Activated CD4-positive, alpha-beta T cell treated with anti-CD3 and anti-CD28 coated beads, Interleukin-2, amount 50 U/mL, for 24 hours (primary cell): ENCODE measurements at places on chromosomes 3 and 15.

DNA sequence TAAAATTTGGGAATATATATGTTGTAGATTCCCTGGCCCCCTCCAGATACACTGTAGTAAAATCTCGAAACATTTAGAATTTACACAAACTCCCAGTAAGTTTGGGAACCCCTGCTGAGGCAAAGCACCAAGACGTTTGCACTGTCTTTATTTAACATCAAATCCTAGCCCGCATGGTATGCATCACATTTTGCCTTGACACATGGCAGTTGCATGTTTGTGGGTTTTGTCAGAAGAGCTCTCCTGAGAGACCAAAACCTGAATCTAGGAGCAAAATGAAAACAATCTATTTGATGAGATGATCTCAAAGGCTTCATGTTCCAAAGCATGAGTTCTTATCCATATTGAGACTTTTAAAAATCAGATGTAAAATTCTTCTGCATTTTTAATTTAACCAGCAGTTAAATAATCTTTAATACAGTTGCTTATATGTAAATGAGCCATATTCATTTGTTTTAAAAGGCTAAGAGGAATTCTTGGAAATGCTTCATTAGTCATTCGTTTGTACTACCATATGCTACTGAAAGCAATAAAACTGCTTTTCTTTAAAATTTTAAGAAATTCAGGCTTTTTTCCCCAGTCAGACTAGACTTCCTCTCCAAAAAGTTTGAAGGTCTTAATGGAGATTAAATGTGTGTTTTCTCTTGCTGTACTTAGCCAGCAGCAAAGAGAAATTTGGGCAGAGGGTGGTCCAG lies 105.2 kb upstream of the BOC start:
- DNase-seq = no peak

GRCh38 chr3:59189526-59189925 lies 139.7 kb upstream of the CFAP20DC start:
- no peak for DNase-seq

GRCh38 chr3:188440340-188440972 lies 286.5 kb downstream of the LPP start:
- no peak for DNase-seq

- DNase-seq = no peak
Observed at GRCh38 chr15:42863572-42864239, 56.9 kb downstream of the TTBK2 start.

GRCh38 chr3:146189519-146190173 lies 28.7 kb upstream of the PLOD2 start:
- no peak for DNase-seq

DNA sequence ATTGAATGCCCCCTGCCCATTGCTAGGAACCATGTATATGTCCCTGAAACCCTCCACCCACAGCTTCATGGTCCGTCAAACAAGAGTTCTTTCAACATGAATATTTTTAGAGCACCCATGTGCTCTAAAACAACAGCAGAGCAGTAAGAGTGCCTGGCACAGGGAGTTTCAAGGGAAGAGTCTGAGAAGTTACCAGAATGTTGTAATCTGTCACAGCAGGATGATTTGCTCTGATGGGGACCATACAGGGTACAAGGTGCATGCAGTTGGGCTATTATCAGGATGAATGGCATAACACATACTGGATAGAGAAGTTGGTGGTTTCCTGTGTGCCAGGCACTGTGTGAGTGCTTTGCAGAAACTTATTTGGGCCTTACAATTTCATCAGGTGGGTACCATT lies 27.8 kb upstream of the FLNB start:
- DNase-seq = no peak

GRCh38 chr3:167361948-167362347 lies 18.1 kb downstream of the ZBBX start:
- DNase-seq = no peak

GRCh38 chr3:120550546-120550945 lies 45.6 kb upstream of the NDUFB4 start:
- no peak for DNase-seq

DNA sequence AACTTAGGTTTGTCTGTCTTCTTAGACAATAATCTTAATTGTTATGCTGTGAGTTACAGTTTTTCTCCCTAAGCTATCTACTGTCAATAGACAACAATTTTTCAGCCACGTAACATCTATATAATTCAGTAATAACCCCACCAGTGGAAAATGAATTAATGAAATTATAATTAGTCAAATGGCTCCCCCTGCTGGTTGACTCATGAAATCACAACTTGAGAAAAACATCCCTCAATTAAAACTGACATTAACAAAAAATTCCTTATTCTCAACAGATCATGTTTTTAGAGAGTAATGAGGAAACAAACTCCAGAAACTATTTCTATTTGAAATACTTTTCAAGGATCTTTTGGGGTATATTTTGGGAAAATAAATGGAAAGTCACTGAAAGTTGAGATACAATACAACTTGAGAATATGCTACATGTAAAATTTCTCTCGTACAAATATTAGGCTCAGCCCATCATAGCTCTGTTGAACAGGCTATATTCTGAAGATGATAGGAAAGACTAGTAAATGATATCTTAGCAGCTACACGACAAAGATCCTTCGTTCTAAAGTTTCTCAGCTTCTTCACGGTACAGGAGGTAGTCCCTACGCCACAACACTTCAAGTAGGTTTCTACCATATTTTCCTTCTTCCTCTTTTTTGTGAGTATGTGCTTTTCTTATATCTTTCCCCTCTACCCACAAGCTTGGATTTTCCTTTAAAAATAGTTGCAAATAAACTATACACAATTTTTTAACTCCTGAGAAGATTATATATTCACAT lies 20.7 kb downstream of the PPP1R2 start:
- DNase-seq = no peak

DNA sequence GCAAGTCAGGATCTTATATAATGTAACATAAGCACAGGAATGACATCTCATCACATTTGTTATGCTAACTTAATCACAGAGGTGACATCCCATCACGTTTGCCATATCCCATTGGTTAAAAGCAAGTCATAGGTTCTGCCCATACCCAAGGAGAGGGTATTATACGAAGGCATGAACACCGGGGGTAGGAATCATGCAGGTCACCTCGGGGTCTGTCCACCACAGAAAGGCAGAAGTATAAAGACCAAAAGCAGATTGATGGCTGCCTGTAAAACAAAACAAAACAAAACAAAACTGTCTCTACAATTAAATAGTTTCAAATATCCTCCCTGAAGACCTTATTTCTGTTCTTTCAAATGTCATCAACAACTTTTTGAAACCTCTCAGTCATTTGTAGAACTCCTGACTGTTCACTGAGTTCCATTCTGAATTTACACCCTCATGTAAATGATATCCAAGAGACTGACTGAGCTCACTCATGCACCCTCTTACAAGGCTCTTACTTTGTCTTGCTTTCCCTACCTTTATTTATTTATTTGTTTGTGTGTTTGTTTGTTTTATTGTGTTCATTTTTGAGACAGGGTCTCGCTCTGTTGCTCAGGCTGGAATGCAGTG lies 22.7 kb upstream of the ZNF639 start:
- DNase-seq = no peak

GRCh38 chr3:113110267-113110666 lies 101.1 kb upstream of the BOC start:
- DNase-seq = no peak

DNA sequence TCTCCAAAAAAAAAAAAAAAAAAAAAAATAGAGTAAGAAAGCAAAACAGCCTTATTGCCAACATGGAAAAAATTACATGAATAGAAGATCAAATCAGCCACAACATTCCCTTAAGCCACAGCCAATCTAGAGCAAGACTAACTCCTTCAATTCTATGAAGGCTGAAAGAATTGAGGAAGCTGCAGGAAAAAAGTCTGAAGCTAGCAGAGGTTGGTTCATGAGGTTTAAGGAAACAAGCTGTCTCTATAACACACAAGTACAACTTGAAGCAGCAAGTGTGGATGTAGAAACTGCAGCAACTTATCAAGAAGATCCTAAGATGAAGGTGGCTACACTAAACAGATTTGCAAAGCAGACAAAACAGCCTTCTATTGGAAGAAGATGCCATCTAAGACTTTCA lies 9.3 kb downstream of the PARL start:
- no peak for DNase-seq
